ENCODE measurements at places on chromosomes 6 and 20. TPM values are rescaled to one million over a fixed set of nuclear protein-coding genes. Genes with fewer than 3 reads are reported as not detected.

DNA sequence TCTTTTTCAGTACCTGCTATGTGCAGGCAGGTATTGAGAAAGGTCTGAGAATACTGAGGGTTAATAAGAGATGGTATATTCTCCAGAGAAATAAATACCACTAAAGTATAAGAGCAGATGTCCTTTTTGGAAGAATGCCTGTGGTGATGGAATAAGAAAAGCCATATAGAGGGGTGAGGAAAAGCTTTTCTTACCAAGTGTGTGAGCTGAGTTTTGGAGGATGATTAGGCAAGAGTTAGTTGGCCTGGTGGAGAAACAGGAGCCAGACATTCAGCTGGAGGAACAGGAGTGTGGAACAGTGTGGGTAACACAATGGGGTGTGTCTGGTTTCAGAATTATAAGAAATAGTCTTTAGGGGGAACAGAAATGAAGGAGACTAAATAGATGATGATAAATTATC is 19.9 kb downstream of the ZNF451 start:
- no peak for DNase-seq

- DNase-seq = no peak
Observed at GRCh38 chr20:40683894-40684268, 5.2 kb downstream of the MAFB start.

The HMGCLL1 gene
- polyA plus RNA-seq = 3.3 TPM

GRCh38 chr20:19382386-19383340 is 170.2 kb downstream of the SLC24A3 start:
- no peak for DNase-seq

The QKI gene
- 225 TPM for polyA plus RNA-seq

GRCh38 chr20:50367104-50367674 is 143.0 kb upstream of the PTPN1 start:
- DNase-seq = no peak

DNA sequence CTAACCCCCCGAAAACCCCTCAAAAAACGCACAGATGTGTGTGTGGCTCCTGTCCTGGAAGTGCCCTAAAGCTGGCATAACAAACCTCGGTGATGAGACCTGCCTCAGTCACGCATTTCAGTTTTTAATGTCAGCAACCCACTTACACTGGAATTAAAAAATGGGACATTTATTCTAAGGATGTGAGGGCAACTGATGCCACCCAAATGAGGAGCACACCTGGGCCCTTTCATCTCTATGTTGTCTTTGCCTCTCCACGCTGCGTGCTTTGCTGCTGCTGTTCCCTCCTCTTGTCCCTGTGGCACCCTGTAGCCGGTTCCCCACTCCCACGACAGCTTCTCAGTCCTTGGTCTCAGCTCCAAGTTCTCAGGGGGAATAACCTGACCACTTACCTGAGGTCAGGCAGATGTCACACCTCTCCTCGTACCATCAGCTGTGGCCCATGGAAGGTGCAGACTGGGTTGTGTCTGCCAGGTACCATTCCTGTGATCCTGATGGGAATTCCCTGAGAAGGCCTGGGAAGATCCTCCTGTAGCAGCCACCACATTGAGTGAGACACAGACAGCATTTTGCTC is 134.2 kb upstream of the THBS2 start:
- no peak for DNase-seq
